ENCODE measurements at places on chromosomes 7 and 10. TPM values are rescaled to one million over a fixed set of nuclear protein-coding genes. Genes with fewer than 3 reads are reported as not detected.
A peak's percentile ranks its signal among the peaks of the same experiment; 100 is the strongest.

DNA sequence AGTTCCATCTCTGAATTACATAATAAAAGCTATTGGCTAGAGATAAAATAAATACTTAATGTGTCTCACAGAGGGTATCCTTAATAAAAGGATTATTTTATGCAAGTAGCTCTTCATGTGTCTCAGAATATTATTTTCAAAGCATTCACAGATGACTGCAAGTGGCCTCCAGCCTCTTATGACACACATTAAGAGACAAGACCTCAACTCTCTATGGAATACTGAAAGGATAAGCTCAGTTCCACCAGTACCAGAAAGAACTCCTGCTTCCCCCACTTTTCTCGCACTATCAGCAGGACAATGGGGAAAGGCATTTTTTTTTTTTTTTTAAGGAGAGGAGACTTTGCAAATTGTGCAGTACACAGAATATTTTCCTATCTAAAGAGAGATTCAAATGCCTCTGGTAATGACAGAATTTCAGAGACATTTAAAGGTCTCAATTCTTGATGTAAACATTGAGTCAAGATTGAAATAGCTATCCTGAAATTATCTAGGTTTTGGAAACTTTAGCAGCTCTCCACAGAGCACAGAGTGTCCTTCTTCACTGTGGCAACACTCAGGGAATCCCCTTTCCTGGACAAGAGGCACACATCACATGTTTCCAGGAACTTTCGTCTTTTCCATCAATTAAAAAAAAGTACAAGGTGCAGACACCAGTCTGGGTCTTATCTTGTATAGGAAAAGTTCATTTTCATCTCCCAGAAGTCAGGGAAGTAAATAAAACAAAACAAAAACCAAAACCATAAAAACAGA is 122.0 kb upstream of the ANK3 start:
- no peak for DNase-seq

DNA sequence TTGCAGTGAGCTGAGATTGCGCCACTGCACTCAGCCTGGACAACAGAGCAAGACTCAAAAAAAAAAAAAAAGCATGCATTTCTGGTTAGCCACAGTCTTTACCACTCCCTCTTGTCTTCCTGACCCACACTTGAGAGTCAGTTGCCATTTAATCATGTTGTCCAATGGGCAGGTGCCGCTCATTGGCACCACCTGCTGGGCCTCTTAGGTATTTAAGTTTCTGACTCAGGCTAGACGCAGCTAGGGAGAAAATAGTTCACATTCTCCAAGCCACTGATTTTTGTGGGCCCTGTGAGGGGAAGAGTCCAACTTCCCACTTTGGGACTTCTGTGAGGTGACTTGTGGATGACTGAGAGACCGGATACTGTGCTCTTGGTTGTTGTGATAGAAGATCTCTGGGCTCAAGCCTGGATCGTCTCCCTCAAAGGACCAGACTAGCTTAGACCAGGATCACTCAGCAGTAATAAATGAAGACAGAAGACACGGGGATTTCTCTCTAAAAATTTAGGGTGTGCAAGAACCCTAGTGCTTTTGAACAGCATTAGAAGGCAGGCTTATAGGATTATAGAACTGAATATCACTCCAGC is 26.8 kb upstream of the SORCS3 start:
- no peak for DNase-seq

GRCh38 chr7:134676743-134677142 is 30.1 kb downstream of the BPGM start:
- no peak for DNase-seq

DNA sequence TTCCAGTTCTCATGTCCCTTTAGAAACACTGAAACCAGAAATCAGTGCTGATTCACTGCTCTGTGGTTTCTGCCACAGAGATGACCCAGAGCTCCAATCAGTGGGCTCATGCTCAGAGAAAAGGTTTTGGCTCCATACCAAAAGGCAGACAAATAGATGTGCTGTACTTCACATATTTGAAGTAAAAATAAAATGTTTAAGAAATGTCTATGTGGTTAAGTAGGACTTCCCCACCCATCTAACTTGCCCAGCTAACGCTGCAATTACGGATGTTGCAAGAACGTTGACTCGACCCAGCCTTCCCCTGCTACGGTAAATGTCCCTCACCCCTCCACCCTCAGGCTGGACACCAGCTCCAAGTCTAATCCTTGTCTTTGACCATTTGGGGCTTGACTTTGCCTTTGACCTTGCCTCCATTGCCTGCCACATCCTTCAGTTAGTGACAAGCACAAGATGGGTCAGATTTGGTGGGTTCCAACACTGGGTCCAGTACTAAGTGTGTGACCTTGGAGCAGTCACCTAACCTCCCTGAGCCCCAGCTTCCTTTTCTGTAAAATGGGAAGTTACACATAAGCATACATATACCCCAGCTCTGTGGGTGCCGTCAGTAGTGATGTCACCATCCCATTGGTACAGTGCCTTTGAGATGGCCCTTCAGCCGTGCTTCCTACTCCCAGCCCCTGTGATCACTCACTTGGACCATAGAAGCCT is 95.8 kb downstream of the CHST15 start:
- DNase-seq: peak; percentile 97

The ZNF365 gene
- polyA plus RNA-seq: 3.6 TPM
